ENCODE measurements at places on chromosomes 7 and 10. TPM values are rescaled to one million over a fixed set of nuclear protein-coding genes. Genes with fewer than 3 reads are reported as not detected.

GGCT gene
- 47.2 TPM for total RNA-seq

CALML5 gene
- not detected for total RNA-seq

DNA sequence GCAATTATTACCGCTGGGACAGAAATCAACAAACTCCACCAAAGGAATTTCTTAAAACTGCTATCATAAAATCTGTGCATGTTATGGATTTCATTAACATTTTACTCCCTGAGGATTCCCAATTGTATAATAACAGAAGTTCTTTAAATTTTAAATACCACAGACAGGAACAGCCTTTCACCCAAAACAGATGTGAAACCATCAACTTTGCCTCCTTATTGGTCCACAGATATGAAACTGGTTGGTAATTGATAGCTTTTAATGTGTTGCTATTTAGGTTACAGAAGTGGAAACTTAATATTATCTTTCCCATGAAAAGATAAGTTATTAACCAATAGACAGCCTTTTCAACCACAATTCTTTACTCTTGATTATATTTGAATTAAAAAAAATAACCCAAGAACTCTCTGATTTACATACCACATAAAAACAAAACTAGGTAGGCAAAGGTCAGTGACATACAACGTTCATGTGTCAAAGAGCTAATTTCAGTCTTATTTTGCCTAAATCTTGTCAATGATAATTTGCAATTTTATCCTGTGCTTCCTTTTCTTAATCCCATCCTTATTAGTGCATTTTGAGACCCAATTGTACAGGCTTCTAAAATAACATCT is 90.0 kb downstream of the NRP1 start:
- DNase-seq = no peak

DNA sequence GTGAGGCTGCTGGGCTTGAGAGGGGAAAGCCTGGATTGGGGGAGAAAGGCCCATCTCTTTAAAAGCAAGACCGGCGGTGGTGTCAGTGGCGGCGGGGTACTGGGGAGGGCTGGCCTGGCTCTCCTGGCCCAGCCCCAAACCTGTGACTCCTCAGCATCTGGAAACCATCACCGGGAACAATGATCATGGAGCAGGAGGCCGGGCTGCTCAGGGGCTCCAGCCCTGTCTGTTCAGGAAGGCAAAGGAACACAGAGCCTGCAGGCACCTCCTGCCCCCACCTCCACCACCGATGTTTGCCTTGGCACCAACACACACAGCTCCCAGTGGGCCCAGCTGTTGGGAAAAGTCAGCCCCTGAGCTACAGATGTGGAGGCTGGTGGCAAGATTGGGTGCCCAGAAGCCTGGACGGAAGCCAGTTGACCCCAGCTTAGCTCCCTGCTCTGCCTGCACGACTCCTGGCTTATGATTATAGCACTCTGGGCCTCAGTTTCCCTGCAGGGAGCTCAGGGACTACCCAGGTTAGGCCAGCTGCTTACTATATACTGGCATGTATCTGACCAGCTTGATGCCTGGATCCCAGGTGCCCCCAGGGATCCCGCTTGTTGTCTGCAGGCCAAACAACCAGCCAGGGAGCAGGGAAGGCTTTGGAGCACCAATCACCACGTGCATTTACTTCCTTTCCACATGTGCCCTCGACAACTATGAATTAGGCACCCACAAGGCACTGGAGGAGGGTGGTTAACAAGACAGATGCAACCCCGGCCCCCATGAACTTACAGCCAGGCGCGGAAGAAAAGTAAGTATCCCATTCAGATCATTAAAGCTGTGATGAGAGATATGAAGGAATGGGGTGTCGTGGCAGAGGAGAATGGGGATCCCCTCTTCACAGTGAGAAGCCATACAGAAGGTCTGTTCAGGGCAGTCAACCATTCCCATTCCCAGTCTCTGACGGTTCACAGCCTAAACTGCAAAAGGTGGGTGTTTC is 37.3 kb downstream of the ZCCHC24 start:
- DNase-seq = peak; percentile 75

PPP1R9A gene
- 25.7 TPM for total RNA-seq

DNA sequence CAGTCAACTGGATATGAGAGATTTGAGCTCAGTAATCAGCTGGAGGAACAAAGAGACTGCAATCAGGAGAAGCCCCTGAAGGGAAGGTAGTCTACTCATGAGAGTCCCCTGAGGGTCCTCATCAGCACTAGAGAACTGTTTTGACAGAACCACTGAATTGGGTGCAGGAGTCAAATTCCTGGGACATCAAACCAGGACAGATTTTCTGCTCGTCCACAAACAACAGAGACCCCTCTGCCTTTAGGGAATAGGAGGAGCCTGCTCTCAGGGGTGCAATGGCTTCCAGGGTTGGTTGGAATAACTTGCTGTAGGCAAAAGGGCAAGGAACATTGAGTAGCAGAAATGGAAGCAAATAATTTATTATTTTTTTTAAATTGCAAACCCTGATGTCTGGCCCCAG is 21.9 kb upstream of the NEUROD6 start:
- DNase-seq = no peak

DNA sequence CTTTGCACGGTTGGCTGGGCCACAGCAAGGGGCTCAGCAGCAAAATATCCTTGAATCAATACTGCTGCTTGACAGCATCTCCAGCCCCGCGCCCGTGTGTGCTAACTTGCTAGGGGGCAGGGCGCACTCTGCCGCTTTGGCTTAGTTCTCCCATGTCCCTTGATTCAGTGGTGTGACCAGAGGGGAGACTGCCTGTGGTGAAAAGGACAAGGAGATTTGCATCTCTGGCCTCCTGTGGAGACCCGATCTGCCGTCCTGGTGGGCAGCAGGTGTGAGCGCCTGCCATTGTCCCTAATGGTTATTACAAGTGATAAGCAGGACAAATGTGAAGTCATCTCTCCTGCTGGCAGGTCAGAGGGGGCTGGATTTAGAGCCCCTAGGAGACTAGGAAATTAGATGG is 500.2 kb upstream of the GALNT17 start:
- DNase-seq = no peak

GRCh38 chr7:116565981-116566380 is 41.1 kb downstream of the CAV1 start:
- DNase-seq = no peak

IFIT1B gene
- total RNA-seq = not detected

DNA sequence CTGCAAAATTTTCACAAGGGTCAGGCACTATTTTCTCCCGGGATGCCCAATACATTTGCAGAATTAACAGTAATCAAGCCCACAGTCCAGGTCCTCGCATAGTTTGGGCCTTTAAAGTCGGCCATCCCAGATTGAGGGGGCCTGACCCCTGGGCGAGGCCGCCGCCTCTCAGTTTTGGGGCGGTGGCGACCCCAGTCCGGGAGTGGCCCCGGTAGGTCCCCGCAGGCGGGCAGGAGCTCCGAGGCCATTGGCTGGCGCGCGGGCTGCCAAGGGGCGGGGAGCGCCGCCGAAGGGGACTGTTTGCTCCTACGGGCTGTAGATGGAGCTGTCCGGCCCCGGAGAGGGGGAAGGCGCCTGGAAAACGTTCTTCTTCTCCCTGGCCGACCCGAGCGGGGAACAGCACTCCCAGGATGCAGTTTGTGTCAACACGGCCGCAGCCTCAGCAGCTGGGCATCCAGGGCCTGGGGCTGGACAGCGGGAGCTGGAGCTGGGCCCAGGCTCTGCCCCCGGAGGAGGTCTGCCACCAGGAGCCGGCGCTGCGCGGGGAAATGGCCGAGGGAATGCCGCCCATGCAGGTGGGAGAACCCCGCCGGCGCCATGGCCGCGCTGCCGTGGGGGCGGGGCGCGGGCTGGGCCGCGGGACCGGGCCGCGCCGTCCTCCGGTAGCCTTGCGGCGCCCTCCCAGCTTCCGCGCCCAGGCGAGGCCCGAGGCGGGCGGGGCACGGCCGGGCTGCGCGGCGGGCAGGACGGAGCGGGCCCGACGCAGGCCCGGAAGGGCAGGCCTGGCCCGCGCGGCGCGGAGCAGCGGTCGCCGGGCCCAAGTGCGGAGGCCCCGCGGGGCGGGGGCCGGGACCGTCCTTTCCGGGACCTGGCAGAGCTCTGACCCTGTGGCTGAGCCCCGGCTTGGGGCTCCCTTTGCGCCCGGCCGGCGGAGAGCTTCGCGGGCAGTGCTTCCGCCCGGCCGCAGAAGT is at the start of gene ZNF282:
Gene ZNF282, plus strand, starts transcription at position 367 of the 971 bp plus-strand sequence. Its CDS starts 44 bp downstream, at position 411.
- peak; percentile 95 for DNase-seq

SLC13A4 gene
- total RNA-seq = not detected

DNA sequence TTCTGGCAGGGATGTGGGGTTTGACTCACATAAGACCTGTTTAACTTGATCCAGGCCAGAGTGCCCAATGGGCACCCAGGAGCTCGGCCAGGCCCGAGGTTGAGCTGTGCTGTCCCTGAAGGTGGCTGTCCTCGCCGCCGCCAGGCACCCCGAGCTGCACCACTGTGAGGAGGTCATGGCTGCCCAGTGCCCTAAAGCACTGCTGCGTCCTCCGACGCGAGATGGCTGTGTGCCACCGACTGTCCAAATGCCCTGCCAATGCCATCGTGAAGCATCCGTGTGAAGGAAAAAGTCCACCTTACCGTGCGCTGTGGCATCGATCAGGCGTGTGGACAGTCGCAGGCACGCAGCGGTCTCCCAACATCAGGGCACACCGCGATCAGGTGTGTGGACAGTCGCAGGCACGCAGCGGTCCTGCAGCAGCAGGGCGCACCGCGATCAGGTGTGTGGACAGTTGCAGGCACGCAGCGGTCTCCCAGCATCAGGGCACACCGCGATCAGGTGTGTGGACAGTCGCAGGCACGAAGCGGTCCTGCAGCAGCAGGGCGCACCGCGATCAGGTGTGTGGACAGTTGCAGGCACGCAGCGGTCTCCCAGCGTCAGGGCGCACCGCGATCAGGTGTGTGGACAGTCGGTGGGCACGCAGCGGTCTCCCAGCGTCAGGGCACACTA is 120.3 kb downstream of the VIPR2 start:
- DNase-seq = no peak

Measured in hepatocyte (in vitro differentiated cells).